ENCODE measurements at places on chromosomes 7 and 10.
A peak's percentile ranks its signal among the peaks of the same experiment; 100 is the strongest.

DNA sequence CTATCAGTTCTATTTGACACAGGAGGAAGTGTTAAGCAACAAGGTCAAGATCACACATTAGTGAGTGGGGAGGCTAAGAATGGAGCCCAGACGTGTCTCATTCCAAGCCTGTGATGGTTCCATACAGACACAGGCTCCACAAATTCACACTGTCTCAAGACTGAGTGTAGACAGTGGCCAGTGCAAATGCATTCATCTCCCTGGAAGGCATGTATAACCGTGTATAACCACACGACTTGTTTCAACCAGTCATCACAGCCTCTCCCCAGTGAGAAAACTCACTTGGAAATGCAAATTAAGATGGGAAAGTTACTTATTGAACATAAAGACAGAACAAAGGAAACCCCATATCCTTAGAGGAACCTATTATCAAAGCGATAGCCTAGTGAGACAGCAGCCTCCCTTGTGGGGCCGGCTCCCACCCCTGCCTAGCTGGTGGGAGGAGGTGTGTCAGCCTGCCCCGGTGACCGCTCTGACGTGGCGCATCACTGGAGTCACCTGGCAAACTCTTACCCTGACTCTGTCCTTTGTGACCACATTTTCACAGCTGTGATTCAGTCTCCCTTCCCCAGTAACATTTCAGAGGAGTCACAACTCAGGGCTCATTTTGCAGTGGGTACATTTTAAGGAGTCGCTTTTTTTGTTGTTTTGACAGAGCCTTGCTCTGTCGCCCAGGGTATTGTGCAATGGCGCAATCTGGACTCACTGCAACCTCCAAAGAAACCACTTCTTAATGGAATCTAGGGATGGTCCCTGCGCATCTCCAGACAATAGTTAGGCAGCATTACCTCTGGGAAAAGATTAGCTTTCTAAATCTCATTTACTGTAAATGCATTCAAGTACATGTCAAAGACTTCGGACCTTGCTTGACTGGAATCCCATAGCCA lies 126.6 kb upstream of the PARD3 start:
- no peak for DNase-seq

DNA sequence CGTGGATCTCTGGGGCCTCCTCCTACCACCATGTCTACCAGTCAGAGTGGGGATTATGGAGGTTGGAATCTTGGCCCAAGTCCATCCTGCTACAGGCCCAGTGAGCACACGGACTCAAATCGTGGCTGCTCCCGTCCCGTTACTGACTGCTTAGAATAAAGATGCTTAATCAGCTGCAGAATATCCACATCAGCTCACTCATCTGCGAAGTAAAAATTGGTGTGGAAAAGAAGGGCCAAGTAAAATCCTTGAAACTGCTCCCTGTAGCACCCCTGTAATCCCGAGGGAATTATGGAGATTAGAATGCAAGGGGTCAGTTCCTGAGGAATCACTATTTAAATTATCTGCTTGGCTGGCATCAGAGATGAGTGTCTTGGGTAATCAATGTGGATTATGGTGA lies 13.0 kb upstream of the HTR5A start:
- no peak for DNase-seq

- no peak for DNase-seq
Observed at GRCh38 chr7:17679458-17679857, 260.8 kb downstream of the SNX13 start.

DNA sequence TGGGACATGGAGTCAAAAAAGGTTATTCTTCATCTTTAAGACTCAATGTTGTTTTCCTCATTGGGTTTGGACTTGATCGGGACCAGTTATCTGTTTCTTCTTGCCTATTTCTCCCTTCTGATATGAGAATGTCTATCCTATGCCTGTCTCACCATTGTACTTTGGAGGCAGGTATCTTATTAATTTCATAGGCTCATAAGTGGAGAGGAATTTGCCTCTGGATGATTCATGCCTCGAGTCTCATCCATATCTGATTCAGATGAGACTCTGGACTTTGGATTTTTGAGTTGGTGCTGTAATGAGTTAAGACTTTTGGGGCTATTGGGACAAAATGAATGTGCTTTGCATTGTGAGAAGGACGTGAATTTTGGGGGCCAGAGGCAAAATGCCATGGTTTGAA lies 36.2 kb upstream of the CCDC7 start:
- no peak for DNase-seq

- DNase-seq: no peak
Observed at GRCh38 chr10:132175907-132176581, 10.7 kb upstream of the DPYSL4 start.

DNA sequence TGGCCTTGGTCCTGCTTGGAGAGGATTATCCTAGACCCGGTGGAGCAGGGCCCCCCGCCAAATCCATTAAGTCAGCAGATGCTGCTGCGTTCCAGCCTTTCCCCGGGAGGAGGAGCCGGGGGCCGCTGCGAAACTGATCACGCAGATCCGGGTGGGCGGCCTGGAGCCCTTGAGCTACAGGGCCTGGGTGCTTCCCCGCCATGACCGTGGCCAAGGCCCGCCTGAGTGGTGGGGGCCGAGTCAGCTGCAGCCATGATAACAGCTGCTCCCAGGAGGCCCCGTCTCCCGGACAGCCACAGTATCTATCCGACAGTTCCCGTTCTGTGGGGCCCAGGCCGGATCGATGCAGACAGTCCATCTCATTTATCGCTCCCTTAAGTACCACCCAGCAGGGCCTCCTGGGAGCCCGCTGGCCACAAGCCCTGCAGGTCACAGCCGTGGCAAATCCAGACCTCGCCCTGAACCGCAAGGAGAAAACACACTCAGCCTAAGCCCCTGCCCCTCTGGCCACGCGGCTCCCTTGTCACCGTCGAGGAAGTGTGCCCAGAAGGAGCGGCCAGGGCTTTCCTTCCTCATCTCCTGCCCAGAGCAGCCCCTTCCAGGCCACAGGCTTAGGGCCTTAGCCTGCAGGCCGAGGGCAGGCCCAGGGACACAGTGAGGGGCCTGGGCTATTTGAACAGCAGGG lies 34.4 kb upstream of the SLC29A4 start:
- DNase-seq: no peak

DNA sequence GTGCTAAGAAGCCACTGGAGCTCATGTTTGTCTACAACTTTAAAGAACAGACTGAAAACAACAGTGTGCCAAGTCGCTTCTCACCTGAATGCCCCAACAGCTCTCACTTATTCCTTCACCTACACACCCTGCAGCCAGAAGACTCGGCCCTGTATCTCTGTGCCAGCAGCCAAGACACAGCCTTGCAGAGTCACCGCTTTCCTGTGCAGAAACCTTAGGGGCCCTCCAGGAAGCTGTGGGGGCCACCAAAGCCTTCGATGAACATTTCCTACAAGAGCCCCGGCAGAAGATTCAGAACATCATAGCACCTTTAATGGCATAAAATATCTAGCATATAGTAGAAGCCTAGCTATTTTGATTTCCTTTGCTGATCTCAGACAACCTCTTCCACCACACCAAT lies 88.0 kb upstream of the PRSS58 start:
- peak; percentile 16 for DNase-seq

- no peak for DNase-seq
Observed at GRCh38 chr10:43417950-43418768, 9.2 kb upstream of the HNRNPF start.

DNA sequence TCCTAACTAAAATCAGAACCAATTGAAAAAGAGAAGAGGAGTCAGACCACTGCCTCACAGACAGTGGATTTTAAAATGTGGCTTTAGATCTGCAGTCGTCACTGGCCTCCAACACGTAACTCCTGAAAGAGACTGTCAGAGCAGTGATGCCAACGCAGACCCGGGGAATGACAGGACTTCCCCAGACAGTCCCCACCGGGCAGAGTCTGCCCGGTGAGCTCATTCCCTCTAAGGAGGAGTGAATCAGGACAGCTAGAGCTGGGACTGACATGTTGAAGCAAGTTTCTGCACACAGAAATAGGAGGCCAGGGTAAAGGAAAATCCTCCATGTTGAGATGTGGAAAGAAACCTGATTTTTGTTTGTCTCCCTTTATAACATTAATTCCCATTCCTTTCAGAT lies 105.0 kb downstream of the TES start:
- DNase-seq: no peak

DNA sequence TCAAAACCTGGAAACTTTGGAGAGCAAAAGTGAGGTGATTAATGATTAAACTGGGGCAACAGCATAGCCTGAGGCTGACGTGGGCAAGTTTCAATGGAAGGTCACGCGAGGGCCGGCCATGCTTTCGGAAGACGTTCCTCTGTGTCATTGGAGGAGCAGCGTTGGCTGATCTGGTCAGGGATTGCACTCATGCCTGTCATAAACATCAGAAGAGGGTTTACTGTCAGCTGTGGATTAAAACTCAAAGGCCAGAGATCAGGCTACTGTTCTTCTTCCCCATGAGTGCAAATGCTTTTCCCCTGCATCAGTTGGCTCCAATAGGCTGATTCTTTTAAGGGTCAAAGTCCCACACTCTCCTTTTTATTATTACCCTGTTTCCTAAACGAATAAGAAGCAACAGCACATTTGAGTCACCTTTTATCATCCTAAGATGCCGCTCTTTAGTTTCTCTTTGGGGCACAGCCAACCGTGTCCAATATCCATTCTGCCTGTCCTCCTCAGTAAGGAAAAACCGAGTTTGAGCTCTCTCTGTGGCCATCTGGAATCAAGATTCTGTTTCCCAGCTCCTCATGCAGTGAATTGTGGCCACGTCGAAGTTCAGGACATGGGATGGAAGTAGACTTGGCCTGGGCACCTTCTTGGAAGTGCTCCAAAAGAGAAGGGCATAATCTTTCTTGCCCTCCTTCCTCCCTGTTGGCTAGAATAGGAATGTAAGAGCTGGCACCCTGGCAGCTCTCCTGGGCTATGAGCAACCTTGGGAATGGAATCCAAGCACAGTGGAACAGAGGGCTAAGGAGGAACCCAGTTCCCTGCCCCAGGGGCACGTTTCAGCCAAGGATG lies 62.5 kb upstream of the INSIG1 start:
- DNase-seq: no peak

DNA sequence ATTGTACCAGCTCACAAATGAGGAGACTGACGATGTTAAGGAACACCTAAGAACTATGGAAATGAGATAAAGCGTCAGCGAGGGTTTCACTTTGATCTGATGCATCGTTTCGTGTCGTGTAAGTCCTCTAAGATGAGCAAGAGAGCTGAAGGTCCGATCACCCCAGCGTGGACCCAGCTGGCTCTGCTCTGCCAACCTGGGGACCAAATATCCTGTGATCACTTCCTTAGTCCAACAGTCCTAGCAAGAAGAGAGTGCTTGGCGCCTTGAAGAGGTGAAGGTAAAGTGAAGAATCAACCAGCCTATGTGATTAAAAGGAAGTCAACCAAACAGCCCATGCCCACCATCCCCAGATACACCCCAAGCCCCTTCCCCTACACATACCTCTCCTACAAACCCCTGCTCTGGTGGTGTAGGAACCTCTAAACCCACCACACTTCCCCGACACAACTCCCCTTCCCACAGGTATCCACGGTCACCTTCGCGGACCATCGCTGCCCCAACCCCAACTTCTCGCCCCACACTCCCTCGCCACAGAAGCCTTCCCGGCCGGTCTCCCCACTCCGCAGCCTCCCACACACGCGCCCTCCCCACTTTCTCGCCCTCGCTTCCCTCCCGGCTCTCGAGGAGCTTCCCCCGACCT lies 722 bp downstream of the UPF2 start:
- DNase-seq: no peak

GRCh38 chr7:50199824-50200223 lies 104.7 kb upstream of the IKZF1 start:
- no peak for DNase-seq

DNA sequence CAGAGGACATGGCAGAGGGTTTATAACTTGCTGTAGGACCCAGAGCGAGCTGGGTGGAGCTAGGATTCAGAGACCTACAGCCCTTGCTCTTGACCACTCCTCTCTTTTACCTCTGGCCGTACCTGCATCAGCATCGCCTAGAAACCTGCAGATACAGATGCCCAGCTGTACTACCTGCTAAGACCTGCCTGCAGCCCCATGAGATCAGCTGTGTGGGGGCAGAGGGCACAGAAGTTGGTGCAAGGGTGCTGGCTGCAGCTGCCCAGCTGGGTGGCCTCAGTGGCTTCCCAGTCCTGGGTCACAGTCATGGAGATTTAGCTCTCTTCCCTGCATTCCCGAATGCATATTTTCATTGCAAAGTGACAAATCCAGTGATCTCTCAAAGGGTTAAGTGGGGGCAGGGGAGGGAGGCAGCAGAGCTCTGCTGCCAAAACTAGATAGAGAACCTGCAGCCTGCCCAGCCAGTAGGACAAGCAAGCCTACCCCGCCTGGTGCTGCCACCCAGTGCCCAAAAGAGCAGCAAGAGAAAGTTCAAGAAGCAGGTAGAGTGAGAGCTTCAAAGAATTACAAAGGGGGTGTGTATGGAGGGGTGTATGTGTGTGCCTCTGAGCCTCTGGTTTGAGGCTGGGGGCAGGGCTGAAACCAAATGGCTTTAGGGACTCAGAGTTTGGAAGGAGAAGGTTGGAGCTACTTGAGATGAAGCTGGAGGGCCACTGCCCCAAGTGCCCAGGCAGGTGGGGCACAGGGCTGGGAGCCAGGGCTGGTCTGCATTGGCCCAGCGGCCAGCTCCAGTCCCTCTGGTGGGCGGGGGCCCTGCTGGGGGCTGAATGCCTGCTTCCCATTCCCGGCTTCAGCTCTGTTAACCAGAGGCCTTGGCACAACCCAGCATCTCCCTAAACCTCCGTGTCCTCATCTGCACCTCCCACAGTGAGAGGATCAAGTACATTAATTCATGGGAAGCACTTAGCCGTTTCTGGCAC lies 6.9 kb downstream of the FAM241B start:
- no peak for DNase-seq

- no peak for DNase-seq
Observed at GRCh38 chr7:73871163-73872011, 10.4 kb downstream of the TMEM270 start.

DNA sequence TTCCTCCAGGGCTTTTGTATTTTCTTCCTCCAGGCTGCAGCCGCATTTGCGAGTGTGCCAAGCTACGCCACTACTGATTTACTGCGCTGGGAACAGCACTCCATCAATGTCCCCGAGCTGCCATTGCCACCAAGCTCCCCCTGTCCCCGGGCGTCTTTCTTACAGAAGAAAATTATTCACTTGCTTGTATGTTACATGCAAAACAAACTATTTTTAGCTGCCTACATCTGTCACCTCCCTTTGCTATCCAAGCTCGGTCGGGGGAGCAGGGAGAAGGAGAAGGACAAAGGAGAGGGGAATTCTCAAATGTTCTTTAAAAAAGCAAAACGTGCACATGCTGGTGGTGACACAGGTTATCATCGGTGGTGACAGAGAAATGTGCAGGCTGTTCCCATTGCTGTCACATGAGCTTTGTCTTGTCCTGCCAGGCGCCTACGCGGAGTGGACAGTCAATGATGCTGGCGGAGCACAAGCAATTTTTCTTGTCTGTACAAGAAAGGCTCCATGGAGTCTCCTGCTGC lies 93.1 kb downstream of the ADARB2 start:
- no peak for DNase-seq

GRCh38 chr7:28856656-28857055 lies 101.5 kb downstream of the TRIL start:
- no peak for DNase-seq

DNA sequence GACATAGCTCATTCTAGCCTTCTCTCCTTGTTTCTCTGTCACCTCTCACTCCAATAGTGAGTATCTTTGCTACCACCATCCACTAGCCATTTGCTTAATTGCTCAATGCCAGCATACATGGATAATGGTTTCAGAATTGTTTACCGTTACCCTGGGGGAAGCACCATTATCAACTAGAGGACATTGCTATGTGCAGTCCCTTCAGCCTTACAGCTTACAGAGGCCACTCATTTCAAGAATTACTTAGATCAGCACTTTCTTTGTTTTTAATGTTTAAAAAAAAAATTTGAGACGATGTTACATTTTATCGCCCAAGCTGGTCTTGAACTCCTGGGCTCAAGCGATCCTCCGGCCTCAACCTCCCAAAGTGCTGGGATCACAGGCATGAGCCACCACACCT lies 14.8 kb upstream of the ORAI2 start:
- DNase-seq: no peak

GRCh38 chr7:111835066-111835465 lies 272.8 kb upstream of the IMMP2L start:
- no peak for DNase-seq
